Activated CD8-positive, alpha-beta T cell treated with anti-CD3 and anti-CD28 coated beads for 36 hours (primary cell): ENCODE measurements at places on chromosomes 6 and 20.

DNA sequence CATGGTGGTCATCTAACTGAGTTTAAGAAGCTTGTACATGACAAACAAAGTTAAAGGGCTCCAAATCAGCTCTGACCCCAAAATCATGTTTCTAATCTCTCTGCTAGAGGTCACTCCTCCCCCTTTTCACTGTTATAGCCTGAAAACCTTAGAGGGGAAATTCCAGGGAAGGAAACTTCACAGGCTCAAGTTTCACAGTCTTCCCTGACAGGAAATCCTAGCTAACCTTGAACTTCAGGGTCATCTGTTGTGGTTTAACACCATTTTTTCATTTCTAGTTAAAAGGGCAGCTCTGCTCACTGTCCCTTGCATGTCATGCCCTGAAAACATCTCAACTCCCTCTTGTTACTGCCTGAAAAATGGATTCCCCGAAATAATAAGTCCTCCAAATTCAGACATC lies 104.4 kb upstream of the BMP2 start:
- DNase-seq, result no peak

GRCh38 chr6:140203661-140204147 lies 829.3 kb upstream of the CITED2 start:
- DNase-seq, result no peak

- no peak for DNase-seq
Measured at GRCh38 chr20:6651561-6651960, 115.9 kb upstream of the BMP2 start.

GRCh38 chr20:45315672-45316071 lies 7.6 kb upstream of the MATN4 start:
- no peak for DNase-seq

DNA sequence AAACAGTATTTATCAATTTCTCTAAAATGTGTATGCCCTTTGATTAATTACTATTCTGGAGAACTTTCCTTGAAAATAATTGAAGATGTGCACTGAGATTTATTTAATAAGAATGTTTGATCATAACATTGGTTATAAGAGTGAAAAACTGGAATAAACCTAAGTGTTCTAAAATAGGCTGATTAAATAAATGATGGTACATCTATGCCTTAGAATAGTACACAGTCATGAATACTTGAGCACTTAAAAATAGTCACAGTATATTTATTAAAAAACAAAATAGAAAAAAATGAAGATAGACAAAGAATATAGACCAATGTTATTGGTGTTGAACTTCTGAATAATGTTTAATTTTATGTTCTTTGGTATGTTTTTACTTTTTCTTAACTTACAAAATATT lies 93.0 kb downstream of the ZNF217 start:
- DNase-seq, result no peak

GRCh38 chr6:132811276-132811675 lies 3.1 kb upstream of the RPS12 start:
- no peak for DNase-seq

DNA sequence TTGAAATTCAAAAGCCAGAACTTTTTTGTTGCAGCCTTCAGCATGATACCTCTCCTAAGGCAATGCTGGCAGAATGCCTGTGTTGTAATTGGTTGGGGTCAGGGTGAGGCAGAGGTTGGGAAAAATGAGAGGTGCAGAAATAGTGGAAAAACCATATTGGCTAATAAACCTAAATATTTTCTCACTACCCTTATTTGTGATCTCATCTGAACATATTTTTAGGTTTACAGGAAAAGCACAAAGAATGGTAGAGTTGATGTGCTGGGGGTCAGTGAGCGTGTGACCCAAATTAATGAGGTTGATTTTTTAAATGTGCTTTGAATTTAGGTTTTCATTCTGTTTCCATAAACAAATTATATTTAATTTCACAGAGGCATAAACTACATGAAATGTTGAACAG lies 437.3 kb downstream of the HDGFL1 start:
- no peak for DNase-seq
